Frontal cortex (tissue), 4 donors: ENCODE measurements at places on chromosomes 11 and 22. TPM values are rescaled to one million over a fixed set of nuclear protein-coding genes. Genes with fewer than 3 reads are reported as not detected.

GRCh38 chr22:45210991-45211390 lies 29.7 kb downstream of the KIAA0930 start:
- no peak for DNase-seq

DNA sequence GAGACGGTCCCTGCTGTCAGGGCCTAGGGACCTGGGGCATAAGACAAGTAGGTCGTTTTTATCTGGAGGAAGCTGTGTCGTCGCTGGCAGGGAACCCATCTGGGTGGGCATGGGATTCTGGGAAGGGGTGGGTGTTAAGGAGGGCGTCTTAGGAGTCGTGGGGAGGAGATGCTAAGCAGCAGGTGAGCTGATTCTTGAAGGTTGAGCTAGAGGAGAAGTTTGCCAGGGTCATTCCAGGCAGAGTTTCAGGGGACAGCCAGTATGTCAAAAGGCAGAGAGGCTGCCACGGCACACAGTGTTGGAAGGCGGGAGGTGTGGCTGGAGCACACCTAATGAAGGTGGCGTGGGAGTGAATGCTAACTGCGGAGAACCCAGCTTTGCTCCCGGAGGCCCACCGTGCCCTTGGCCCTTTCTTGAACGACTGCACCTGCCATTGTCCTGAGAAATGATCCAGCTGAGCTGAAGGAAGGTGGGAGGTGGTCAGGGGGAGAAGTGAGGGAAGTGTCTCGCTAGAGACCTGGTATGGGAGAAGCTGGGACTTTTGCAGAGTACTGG lies 1.3 kb downstream of the FAM118A start:
- DNase-seq, result no peak

The OR4D10 gene
- total RNA-seq, result not detected

The CCDC81 gene
- 0.82 TPM for total RNA-seq
